Epithelial cell of umbilical artery (primary cell): ENCODE measurements at places on chromosomes 3 and 15. TPM values are rescaled to one million over a fixed set of nuclear protein-coding genes. Genes with fewer than 3 reads are reported as not detected.

The RLBP1 gene
- total RNA-seq, result not detected in 2 replicates

The ABHD10 gene
- total RNA-seq, result 31.5 and 54.3 TPM in 2 replicates

The FETUB gene
- not detected in 2 replicates for total RNA-seq

The RYK gene
- 81.0 and 86.1 TPM in 2 replicates for total RNA-seq

The DNAH12 gene
- under 0.01 TPM in 1 of 2 replicates, not detected in the other for total RNA-seq

The ILDR1 gene
- total RNA-seq, result not detected in 2 replicates

The AADACL2 gene
- not detected in 2 replicates for total RNA-seq

The ATP8B4 gene
- under 0.01 TPM in 1 of 2 replicates, not detected in the other for total RNA-seq

The SLC25A26 gene
- total RNA-seq, result 19.6 and 28.6 TPM in 2 replicates

The LEKR1 gene
- total RNA-seq, result 0.32 TPM in 1 of 2 replicates, not detected in the other

The PLCB2 gene
- total RNA-seq, result 3.9 and 7.8 TPM in 2 replicates
